Stimulated activated CD8-positive, alpha-beta memory T cell treated with anti-CD3 and anti-CD28 coated beads, Interleukin-2, amount 100 ng/mL, for 1 hour (primary cell): ENCODE measurements at places on chromosomes 12 and 14.

GRCh38 chr12:53754633-53755264 lies 3.0 kb upstream of the CISTR start:
- no peak for DNase-seq

GRCh38 chr12:115964626-115965025 lies 312.9 kb downstream of the MED13L start:
- no peak for DNase-seq

DNA sequence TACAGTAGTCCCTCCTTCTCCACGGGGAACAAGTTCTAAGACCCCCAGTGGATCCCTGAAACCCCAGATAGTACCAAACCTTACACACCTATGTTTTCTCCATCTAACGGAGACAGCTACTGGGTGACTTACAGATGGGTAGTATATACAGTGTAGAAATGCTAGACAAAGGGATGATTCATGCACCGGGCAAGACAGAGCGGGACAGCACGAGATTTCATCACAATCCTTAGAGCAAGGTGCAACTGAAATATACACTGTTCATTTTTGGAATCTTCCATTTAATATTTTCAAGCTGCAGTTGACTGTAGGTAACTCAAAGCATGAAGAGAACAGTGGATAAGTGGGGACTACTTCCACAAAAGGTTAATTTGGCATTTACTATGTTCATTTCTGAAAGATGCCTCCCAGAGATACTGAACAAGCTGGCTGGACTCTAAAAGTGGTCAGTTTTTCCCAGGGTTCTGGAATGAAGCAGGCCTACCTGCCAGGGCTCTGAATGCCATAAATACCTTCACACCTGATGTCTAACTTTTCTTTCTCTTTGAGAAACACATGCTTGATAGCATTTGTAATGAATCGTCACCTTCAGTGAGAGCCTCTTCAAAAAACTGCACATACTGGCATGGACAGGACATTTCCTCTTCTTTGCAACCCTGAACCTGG lies 127.7 kb upstream of the FOXN3 start:
- no peak for DNase-seq

DNA sequence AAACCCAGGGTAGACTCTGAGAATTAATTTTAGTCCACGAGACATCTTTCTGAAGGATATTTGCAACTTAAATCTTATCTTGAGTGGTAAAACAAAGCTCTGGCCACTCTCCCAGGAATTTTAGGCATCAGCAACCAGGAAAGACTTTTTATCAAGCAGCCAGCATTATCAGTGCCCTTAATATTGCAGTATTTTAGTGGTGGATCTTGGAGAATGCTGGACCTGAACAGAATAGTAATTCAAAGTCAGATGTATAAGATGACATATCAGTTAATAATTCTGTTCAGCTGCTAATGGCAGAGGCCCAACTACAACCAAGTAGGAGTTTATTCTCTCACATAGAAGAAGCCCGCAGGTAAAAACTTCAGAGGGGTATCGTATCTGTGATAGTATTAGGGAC lies 59.0 kb upstream of the CRY1 start:
- no peak for DNase-seq

- no peak for DNase-seq
These were observed 127.4 kb upstream of the RBM19 start for GRCh38 chr12:114093520-114093919.

DNA sequence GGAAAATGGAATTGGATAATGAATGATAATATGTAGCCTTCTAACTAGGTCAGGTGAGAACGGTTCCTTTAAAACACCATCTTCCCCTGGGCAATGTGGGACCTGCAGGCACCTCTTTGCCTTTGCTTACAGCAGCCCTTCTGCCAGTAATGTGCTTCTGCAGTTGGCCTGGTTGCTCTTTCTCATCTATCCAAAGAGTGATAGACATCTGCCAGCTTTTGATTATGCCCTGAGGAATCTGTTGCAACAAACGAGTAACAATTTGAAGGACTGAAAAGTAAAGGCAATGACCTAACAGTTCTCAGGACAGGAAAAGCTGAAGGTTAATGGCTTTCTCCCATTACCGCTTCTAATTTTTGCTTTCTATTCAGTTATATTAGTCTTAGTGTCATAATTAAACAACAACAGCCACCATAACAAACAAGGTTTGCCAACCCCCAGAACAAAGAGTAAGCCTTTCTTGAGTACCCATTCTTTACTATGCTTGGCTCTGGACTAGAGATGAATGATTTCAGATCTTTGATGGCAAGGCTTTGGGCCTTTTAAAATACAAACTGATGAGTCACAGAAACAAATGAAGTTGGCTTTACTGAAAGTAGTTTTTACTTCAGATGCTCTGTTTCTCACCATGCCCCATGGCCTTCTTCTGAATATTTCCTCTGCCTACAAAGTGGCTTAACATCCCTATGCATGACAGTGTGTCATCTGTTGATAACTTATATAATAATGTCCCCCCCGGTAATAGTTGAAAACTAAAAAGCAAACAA lies 76.1 kb upstream of the KRR1 start:
- no peak for DNase-seq

DNA sequence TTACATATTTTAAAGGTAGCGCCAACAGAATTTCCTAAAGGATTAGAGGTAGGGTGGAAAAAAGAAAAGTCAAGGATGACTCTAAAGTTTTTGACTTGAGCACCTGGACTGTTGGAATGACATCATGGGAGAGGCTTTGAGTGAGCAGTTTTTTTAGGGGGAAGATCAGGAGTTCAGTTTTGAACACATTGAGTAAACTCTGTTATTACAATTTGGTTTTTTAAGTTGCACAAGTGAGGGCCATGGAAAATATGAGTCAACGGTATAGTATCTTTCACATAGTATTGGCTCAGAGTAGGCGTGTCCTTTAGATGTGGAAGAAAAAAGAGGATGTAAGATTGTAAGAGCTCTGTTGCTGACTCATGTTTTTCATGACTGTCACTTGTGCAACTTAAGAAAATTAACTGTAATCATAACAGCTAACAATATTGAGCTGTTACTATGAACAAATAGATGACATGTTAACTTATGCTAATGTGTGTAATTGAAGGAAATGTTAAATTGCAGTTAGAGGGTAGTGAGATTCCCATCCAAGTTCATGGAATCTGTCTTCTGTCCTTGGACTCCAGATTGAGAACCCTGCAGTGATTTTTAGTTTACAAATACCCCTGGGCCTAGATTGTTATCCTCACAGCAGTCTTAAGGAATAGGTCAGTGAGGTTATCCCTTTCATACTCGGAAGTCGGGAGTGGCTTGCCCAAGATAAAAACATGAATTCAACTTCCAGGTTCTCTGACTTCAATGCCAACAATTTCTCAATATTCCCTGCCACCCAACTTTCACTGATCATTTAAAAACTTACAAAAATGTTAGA lies 48.2 kb upstream of the ATP2B1 start:
- DNase-seq: no peak
